ENCODE measurements at places on chromosomes 6 and 20.

DNA sequence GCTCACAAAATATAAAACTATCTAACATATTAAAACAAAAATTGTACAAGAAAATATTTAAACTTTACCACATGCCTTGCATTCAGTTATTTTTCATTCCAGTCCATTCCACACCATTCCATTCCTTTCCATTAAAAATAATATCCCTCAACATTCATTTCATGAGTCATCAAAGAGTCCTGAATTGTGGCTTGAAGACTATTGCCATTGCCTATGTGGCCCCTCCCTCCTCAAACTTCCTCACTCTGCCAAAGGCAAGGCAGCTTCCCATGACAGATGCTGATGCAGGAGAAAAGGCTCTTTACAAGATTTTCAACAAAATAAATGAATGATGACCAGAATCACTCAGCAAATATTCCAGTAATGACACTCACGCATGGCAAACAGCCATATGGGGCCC lies 31.7 kb downstream of the IL20RA start:
- DNase-seq: peak; percentile 59

DNA sequence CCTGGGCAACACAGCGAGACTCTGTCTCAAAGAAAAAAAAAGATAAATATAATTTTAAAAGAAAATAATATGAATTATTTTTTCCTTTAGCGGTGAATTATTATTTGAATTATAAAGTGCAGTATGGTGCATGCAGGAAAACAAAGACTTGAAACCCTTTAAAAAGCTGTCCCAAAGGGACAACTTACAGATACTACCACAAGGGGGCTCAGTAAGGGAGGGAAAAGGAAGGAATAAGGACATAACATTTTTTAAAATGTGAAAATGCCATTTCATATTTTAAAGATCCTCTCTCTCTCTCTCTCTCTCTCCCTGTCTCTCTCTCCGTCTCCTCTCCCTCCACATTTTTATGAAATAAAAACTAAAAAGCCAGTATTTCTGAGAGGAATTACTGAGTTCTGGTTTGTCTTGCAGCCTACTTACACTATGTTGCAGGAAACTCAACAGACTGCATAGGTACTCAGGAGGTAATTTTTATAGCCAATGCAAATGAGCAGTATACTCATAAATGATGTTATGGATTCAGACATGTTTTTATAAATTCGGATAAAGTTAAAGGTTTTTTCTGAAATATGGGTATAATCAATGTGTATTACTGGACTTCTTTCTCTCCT lies 455.0 kb upstream of the GJE1 start:
- DNase-seq: peak; percentile 16

- DNase-seq: no peak
Observed at GRCh38 chr20:24453869-24454268, 15.6 kb upstream of the SYNDIG1 start.

GRCh38 chr6:21678990-21679389 lies 85.4 kb downstream of the SOX4 start:
- DNase-seq: peak; percentile 22

DNA sequence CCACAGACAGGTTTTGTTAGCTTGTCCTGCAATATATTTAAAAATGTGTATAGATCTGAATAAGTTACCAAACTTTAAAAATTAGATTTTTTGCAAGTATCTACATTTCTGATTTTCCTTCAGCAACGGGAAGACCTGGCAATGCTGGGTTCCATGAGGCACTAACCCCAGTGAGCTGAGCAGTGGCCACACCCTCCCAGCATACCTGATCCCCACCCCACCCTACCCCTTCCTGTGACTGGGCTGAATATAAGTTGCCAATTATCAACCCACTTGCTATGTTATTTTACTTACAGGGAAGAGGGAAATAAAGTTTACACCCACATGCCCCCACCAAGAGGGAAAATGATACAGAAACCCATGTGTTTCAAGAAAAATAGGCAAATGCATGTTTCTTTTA lies 70.3 kb upstream of the RALGAPA2 start:
- no peak for DNase-seq

DNA sequence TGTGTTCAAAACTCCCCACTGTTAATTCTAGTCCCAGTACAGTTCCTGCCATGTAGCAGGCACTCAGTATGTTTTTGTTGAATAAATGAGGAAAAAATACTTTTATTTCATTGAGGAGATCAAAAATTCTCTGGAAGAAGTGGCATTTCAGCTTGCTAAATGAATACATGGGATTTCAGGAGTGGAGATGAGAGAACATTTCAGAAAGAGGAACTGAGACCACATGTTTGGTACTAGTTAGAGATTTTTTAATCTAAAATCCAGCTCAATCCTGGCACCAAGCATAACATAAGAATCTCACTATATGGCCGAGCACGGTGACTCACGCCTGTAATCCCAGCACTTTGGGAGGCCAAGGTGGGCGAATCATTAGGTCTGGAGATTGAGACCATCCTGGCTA lies 75.4 kb downstream of the BTBD9 start:
- no peak for DNase-seq

DNA sequence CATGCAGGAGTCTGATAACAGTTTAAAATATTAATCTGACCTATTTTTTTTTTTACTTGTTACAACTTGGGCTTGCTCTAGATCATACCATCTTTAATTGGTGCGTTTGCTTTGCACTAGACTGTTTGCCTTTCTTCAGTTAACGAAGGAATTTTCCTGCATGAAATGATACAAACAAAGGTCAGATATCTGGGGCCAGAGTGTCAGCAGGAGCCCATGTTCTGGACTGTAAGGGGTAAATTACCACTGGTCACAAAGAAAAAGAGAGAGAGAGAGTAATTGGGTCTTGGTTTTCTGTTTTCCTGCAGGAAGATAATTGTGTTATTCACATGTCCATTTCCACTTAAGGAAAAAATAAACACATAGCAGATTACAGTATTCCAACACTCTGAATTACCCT lies 399.4 kb upstream of the MARCKS start:
- no peak for DNase-seq

DNA sequence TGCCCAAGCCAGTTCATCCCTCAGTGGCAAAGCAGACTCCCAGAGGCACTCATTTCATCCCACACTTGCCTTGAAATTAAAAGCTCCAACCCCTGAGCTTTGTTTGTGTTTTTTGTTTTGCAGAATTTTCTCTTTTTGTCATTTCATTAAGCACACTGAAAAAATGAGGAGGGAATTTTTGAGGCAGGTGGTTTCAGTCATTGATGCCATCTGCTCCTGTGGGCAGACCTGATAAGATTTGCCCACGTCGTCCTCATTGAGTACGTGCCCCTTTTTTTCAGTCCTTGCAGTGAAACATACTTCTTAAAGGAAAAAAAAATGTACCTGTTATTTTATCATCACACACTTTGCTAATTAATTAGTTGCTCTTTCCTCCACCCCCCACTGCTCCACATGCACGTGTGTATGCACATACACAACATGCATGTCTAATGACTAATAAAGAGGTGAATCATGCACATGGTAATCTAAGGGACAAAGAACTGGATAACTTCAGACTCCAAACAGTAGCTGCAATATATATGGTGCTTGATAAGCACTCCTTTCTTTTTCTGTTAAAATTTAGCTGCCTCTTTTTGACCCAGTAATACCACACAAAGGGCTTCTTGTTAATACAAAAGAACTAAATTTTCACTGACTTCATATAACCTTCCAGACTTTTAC lies 102.1 kb upstream of the TMEM181 start:
- DNase-seq: no peak

- DNase-seq: no peak
Observed at GRCh38 chr6:89264296-89264695, 47.1 kb upstream of the GABRR1 start.

DNA sequence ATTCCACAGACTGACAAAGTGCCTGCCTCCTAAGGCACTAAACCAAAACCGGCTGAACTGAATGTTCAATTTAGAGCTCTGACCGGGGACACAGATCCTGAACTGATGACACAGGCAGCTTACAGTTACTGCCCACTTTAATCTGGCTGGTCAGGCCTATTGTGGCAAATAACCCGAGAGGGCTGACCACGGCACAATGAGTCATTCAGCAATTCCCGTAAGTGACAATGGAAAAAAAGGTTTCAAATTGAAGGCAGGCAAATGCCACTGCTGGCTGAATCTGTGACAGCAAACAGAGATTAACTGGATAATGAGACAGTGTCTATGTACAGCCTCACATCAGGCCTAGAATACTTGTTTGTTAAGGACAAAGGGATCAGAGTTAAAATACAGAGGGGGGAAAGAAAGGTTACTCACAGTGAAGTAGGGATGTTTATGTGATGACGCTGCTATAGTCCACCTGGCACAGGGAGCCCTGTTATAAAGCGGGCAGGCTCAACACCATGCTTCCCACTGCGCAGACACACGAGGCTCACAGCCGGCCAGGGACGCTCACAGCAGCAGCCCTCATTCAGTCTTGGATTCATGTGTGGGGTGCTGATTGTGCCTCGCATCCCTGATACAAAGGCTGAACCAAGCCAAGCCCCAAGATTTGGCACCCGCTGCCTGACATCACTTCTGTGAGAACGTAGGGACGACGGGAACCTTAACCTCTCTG lies 54.4 kb downstream of the RTN4IP1 start:
- DNase-seq: no peak

- peak; percentile 46 for DNase-seq
Observed at GRCh38 chr6:15493437-15494168, 169.2 kb downstream of the DTNBP1 start.

DNA sequence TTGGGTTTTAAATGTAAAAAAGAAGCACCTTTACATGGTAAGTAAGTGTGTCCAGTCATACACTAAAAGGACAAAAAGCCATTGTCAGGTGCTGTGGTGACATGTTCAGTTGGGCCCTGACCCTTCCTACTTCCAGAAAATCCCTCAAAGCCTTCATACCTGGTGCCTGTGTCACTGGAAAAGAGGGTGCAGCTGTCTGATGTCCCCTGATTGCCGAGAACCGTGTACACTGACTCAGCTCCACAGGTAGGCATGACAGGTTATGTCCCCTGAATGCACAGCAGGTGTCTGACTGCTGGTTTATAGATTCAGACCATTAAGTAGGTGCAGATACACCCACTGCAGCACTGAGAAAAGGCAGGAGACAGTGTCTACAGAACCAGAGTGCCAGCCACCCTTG lies 99.1 kb downstream of the FOXC1 start:
- no peak for DNase-seq

DNA sequence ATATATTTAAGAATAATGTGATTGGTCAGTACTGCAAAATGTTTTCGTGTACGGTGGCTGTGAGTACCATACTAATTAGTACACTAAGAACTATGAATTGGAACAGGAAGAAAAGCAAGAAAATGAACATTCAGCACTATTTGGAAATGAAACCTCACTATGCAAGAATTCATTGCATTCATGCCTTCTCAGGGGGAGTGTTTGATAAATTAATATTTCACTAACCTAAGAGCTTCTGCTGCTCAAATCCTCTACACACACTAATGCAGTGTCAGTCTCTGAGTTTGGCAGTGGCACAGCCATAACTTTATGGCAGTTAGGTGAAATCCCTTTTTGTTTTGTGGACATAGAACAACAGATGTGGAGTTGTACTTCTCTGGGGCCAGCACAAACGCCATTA lies 60.1 kb downstream of the SLC16A10 start:
- no peak for DNase-seq

- DNase-seq: no peak
Observed at GRCh38 chr20:63694584-63695423, 1.6 kb upstream of the TNFRSF6B start.

DNA sequence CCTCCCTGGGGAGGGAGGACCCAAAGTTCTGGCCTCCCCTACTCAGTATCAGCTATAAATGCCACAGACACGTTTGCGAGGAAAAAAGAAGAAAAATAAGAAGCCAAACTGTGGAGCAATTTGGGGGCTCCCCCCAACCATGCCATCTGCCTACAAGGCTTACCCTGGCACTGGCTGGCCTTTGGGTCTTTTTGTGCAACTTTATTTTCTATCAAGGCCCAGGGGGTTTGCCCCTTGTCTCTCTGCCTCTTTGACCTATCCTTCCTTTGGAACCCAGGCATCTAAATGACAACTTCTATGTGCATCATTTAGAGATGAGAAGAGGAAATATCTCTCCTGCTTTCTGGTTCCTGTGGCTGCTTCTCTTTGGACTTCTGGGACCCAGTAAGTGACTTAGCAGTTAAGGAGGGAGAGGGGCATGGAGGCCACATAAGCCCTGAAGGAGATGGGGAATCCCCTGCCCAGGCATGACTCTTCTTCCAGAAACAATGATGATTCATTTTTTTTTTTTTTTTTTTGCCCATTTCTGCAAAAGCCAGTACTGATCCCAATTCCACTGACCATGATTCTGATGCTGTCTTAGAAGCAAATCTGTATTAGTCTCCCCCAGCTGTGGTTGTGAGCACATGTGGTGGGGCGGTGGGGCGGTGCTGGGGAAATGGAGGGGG lies at the start of gene MUC22:
MUC22 (plus strand) TSS at position 82 of the 668 bp plus-strand sequence; CDS start at position 315, 233 bp downstream.
- DNase-seq: no peak

GRCh38 chr6:33837971-33838665 lies 34.3 kb upstream of the MLN start:
- DNase-seq: peak; percentile 58

GRCh38 chr20:16580620-16581019 lies 7.4 kb upstream of the KIF16B start:
- no peak for DNase-seq

DNA sequence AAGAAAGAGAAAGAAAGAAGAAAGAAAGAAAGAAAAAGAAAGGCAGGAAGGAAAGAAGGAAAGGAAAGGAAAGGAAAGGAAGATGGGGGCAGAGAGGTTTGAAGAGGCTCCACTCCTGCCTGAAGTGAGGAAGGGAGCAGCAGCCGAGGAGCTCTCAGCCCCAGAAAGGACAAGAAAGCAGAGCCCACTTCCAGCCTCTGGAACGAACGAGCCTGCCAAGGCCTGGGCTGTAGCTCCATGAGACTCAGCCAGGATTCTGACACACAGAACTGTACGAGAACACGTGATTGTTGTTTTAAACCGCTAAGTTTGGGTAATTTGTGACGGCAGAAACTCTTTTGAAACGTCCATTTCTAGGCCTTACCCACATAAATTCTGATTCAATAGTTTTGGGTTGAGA lies 69.5 kb downstream of the TTLL2 start:
- DNase-seq: no peak

DNA sequence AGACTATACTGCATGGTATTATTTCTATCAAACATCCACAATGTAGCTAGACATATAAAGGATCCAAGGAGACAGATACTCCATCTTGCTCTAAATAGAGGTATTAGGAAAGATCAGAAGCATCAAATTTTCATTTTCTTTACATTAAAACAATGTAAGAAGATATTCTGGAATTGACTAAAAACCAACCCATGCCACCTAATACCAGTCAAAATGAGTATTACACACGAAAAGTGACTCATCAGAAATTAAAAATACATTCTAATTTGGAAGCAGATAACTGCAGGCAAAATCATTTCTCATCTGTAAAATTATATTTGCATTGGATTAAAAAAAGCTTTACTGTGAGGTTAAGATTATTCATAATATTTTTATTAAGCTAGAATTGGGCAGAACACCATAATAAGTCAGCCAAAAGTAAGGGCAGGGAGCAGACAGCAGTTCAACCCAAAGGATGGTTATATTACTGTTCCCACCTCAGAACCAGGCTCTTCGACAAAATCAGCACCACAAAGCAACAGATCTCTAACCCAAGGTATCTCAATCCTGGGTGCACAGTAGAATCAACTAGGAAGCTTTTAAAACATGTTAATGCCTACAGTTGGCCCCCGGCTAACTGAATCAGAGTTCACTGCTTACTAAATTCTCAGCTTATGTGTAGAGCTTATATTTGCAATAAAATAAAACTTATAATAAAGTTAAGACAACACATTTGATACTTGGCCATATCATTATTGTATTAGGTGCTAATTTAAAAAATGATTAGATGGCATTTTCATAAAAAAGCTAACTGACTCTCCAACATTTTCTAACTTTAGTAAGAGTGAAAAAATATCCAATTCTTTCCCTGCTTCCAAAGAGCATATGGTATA lies 35.2 kb downstream of the SAMD3 start:
- DNase-seq: no peak
